ENCODE measurements at places on chromosomes 7 and 10.

DNA sequence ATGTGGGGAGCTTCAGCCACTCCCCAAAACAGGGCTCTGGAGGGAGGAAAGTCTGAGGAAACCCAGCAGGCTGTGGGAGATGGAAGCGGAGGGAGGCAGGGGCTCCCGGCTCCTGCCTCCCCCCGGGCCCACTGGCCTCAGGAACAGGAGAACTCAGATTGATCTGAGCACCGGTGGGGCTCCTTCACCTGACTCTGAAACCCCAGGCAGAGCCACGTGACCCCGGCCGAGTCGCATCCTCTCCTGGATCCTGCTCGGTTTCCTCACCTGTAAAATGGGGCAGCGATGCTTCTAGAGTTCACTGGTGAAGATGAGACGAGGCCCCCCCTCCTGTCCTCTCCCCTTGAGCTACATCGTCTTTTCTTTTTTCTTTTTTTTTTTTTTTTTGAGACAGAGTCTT, 33.6 kb downstream of the TCERG1L start:
- no peak for DNase-seq

GRCh38 chr7:17849504-17849903, 90.8 kb downstream of the SNX13 start:
- DNase-seq = peak; percentile 18

GRCh38 chr10:73060738-73061635, 35.7 kb downstream of the P4HA1 start:
- no peak for DNase-seq

GRCh38 chr10:99529591-99530107, 3.1 kb upstream of the NKX2-3 start:
- no peak for DNase-seq

DNA sequence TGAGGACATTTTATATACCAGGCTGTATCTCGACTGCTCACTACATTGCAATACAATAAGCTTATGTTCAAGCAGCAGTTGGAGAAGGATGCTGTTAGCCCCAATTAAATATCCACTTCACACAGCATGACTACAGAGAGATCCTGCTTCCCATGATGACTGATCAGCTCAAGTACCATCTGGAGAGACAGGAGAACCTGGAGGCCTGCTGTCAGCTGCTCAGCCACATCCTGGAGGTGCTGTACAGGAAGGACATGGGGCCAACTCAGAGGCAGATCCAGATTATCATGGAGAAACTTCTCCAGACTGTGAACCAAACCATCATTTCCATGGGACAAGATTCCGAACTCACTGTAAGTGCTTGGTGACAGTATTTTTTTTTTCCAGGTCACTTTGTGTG, 22.5 kb downstream of the RNF133 start:
- DNase-seq = no peak

- no peak for DNase-seq
These were observed 108.9 kb upstream of the FAM3C start for GRCh38 chr7:121505021-121505420.

DNA sequence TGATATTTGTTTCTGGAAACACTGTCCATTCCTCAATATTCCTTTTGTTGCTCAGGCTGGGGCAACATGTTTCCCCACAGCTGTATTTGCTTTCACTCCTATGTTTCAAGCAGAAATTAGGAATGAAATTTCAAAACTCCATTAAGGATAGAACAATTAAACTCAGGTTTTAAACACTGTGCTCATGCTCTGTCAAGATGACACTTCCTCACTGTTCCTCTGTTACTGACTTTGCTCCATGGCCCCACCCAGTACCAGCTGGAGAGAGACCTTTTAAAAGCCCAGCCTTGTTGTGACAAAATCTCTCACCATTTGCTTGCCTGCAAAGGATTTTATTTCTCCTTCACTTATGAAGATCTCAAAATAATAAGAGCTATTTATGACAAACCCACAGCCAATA, 197.4 kb downstream of the ELMO1 start:
- no peak for DNase-seq

All from AG04450 (cell line).